ENCODE measurements at places on chromosomes 2 and 18.

DNA sequence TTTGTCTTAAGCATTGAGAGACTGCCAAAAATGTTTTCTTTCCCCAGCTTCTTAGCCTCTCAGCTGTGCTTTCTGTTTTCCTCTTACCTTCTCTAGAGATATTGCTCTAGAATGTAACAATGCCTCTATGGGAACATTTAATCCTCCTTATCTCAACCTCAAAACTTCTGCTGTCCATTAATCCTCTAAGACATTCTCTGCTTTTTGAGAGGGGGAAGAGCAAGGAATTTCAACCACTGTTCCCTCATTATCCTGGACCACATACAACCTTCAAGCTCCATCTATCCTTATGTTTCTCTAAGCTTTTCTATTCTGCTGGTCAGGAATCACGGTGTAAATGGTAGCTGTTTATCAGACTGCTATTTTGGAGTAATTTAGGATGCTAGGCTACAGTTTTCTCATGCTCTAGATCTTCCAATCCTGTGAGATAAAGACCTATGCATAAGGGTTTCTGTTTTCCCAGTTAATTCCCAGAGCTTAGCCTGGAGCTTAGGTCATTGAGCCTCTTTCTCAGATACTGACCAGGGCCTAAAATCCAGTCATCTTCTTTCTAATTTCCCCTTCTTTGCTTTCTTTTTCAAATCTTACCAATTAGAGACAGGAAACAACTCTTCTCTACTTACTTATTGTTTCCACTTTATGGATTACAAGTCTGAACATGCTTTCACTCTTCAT is 282.0 kb downstream of the CALCRL start:
- no peak for DNase-seq

DNA sequence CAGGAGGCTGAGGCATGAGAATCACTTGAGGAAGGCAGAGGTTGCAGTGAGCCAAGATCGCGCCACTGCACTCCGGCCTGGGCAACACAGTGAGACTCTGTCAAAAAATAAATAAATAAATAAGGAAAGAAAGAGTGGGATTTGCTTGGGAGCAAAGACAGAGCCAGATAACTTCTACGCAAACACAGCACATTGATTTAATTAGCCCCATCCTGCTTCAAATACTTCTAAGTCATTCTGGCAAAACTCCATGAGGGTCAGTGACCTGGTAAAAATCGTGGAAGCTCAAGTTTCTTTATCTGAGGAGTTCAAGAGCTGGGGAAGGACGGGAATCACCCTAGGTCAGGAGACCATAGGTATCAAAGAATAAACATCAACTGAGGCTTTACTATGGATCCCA is 70.6 kb upstream of the TCF7L1 start:
- DNase-seq = no peak

- DNase-seq = no peak
Measured at GRCh38 chr2:190678444-190679162, 29.7 kb downstream of the NAB1 start.

DNA sequence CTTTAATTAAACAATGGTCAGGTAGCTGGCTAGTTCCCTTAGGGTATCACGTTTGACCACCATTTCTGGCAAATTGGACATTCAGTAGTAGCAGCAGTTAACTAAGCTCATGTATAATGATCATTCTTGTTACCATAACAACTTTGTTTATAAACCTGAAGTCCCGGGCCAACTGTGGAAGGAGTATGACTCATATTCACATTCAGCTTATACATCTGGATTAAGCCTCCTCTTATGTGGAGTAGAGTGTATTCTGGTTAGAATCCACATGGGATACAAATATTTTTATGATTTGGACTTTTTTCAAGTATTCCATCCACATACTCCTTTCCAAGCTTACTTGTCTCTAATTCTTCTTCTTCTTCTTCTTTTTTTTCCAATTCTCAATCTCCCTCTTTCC is 70.3 kb upstream of the ZSWIM2 start:
- DNase-seq = no peak

DNA sequence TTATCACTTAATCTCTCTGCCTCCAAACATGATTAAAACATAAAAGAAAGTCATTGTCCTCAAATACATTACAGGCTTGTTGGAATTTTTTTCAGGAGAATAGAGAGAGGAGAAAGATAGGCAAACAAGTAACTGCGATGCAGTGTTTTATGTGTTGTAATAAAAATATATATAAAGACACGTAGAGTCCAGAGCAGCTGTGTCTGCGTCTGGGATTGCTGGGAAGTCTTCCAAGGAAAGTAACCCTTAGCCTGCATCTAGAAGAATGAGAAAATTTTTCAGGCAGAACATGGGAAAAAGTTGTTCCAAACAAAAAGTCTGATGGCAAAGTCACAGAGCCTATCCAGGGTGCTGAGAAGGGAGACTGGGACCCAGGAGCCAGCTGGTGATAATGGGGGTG is 91.8 kb upstream of the ST6GAL2 start:
- DNase-seq = no peak

- no peak for DNase-seq
Measured at GRCh38 chr2:147424766-147425165, 420.1 kb upstream of the ACVR2A start.

DNA sequence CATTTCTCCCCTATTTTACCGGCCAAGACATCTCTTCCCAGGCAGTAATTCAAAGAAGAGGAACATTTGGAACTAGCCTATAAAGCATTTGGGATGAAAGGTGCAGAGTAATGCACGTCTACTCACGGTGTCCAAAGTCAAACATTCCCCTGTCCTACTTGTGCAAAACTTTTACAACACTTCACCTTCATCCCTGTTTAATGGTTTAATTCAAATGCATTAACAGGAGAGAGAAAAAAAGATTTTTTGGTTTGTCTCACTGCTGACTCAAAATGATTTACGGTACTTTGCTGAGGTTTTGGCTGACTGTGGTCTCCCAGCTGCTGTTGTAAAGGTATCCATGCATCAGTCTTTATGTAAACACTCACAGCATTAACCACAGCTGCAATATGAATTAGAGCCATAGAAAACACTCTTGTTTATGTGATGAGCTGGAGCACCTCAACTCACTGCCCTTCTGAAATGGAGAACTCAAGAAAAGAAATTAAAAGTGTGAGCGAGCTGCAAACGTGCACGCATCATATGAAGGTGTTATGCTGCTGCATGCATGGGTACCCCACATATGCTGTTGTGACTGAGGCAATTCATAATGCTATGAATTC is 220.5 kb downstream of the PIEZO2 start:
- DNase-seq = no peak

- DNase-seq = no peak
Measured at GRCh38 chr2:99602476-99602875, 112.7 kb upstream of the REV1 start.

- DNase-seq = no peak
Measured at GRCh38 chr2:133825778-133826177, 257.5 kb upstream of the NCKAP5 start.

GRCh38 chr2:105631922-105632321 is 112.8 kb upstream of the NCK2 start:
- DNase-seq = no peak

DNA sequence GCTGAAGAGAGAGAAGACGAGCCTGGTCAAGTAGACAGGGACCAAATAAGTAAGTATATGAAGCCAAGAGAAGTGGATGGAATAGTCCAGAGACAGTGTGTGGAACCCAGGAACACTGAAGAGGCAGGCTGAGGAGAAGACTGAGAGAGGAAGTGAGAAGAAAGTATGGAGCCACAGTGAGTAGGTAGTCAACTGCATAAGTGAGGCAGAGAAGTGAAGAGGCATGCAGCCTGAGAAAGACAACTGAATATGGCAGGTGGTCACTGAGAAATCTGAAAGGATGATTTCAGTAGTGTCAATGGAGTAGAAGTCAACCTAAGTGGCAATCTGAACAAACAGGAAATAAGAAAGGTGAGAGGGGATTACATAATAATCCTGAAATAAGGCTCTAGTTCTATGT is 55.4 kb downstream of the CWC22 start:
- DNase-seq = no peak

- peak; percentile 16 for DNase-seq
Measured at GRCh38 chr2:134181219-134181618, 72.7 kb upstream of the MGAT5 start.

GRCh38 chr18:51955136-51955535 is 384.9 kb upstream of the DCC start:
- no peak for DNase-seq

DNA sequence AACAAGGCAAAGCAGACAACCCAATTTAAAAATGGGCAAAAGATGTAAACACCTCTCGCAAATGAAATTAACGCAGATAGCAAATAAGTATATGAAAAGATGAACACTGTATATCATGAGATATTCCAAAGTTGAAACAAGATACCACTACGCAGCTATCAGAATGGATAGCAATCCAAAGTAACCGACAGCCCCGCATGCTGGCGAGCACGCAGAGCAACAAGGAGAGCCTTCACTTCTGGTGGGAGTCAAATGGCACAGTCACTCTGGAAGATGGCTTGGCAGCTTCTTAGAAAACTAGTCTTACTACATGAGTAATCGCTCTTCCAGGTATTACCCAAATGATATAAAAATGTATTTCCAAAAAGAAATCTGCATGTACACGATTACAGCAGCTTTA is 1.4 kb downstream of the NDUFA10 start:
- DNase-seq = no peak

DNA sequence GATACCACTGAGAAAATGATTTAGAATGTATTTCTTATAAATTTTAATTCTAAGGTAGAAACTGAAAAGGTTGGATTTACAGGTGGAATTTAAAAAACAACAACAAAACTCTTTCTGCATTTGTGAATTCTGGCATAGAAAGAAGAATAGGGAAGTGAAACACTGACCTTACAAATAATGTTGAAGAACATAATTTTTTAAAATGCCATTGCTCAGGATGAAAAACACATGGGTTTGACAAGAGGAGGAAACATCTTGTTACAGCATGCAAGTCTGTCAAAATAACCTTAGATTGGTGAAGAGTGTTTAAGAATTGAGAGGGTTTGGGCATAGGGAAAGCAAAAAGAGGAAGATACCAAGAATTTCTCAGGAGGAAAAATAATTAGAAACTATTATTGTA is 184.3 kb downstream of the UBE2E3 start:
- no peak for DNase-seq

DNA sequence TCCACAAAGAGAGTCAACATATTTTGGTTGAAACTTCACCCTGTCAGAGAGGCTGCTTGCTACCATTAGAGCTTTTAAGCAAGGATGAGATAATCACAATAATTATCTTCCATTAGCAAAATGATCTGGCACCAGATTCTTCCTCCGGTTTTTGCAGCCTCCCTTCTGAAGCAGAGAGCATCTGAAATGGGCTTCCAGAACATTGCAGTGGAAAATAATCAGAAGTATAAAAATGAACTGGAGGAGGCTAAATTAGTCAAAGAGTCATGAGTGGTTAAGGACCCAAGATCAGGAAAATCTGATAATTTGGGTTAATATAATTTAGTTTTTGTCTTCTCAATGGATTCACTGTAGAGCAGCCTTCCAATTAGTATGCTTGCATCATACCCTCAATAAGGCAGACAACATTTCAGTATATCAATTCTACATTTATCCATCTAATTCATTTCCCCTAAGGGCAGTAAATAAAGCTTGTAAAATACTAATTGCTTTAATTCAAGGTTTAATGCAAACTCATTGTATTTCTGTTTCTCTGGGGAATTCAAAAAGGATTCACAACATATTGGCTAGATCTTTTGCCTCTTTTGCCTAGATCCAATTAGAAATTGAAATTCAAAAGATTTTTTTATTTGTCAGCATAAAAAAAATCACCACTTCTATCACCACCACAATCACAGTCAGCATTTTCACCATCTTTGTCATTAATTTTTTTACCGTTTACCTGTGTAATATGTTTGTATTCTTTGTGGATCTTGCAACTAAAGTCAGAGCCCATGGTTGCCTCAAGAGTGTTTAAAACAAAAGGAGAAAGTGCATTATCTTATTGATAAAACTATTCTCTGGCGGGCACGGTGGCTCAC is 537.2 kb upstream of the DCC start:
- no peak for DNase-seq

GRCh38 chr2:68342470-68342869 is 22.6 kb upstream of the PLEK start:
- no peak for DNase-seq

DNA sequence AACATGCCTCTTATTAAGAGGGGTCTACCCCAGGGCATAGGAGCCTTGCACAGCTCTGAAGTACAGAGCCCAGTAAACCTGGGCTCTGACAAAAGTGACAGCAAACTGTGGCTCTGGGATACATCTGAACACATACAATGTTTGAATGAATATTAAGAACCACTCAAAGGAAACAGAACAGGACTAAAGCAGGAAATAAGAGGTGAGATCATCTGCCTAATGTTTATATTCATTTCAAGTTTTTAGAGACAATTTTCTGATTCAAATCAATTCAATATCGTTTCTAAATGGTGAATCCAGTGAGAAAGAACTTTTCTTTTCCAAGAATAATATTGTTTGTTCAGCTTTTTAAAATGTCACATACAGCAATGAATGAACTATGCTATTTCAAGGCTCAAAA is 136.7 kb upstream of the CAVIN2 start:
- no peak for DNase-seq

GRCh38 chr2:62202019-62202722 is 6.3 kb downstream of the B3GNT2 start:
- DNase-seq = no peak

GRCh38 chr2:107775791-107776190 is 50.9 kb upstream of the RGPD4 start:
- no peak for DNase-seq

DNA sequence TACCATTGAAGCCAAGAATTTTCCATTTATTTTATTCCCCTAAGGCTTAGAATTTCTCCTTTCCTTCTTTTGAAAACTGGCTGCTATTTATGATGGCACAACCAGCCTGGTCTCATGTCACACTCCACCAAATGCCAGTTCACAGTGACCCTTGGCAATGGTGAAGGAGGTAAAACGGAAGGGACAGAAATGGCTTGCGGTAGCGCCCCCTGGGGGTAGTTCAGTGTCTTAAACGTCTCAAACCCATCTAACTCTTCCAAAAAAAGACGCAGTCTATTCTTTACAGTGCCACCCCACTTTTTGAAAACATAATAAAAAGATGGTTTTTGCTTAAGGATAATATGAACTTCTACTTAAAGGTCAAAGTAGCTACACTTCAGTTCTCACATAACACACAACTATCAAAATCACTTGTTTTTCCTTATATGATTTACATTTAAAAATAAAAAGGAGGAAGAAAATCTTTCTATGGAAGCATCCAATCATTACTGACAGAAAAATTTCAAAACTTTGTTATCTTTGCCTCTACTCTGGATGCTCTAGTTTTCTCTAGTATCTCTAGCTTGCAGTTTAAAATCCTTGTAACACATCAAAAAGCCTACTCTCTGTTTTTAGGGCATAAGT is 28.0 kb downstream of the PNO1 start:
- peak; percentile 34 for DNase-seq

DNA sequence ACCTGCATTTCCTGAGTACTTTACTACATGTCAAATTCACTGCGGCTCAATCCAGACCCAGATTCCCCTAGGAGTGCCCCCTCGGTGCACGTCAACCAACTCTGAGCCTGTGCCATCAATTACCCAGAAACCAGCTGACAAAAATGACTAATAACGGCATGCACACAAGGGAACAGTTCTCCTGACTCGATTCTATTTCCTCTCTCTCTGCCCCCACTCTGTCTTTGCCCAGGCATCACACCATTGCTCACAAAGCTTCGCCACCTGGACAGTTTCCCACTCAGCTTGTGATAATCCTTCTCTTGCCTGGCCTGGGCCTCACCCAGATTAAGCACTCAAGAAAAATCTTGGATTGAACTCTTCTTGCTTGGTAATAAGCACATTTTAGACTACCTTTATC is 115.3 kb upstream of the NDUFV2 start:
- no peak for DNase-seq

GRCh38 chr2:43415592-43415991 is 180.2 kb downstream of the THADA start:
- no peak for DNase-seq
